ENCODE measurements at places on chromosomes 1 and 21.

GRCh38 chr1:192858456-192858855 lies 49.6 kb downstream of the RGS2 start:
- DNase-seq: no peak

DNA sequence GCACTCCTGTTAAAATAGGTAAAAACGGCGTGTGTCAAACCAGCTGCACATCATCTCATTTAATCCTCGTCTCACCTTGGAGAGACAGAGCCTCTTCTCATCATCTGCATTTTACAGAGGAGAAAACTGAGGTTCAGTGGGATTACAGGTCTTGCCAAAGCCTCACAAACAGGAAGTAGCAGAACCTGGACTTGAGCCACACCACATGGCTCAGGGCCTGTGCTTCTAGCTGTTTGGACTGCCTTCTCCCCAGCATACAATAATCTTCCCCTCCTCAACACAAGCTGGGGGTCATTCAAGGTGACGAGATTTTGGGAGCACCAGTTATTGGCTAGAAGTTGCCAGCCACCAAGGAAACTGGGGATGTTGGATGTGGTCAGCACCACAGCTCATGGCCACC lies 167.9 kb upstream of the ZC3H12A start:
- no peak for DNase-seq

- no peak for DNase-seq
These were observed 479.4 kb downstream of the KCNT2 start for GRCh38 chr1:196128835-196129234.

- no peak for DNase-seq
These were observed 23.2 kb downstream of the NUAK2 start for GRCh38 chr1:205298191-205298994.

GRCh38 chr1:57489358-57490036 lies 65.6 kb upstream of the DAB1 start:
- no peak for DNase-seq

DNA sequence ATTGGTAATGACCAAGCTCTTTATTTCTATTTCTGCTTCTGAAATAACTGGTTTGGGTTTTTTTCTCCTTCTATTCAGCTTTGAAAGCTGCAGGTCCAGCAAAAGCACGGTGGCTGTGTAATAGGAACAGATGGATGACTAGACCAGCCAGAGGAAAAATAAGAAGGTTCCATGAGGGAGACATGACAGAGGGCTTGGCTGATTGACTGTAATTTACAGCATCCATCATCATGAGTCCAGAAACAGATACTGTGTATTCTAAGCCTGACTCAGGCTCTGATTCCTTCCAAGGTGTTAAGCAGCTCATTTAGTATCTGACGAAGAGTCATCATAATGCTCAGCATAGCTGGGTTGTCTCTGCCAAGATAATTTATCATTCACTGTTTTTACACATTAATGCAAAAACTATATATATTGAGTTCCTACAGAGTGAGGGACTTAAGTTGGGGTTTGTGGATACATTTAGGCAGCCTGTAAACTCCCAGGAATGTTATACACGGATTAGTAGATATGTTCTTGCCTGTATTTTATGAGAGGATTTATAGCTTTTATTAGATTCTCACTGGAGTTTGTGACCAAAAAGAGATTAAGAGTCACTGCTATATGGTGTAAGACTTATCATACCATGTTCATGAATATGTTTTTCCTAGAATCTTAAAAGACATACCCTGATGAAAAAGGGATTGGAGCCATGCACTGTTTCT lies 72.6 kb downstream of the SGIP1 start:
- DNase-seq: no peak

DNA sequence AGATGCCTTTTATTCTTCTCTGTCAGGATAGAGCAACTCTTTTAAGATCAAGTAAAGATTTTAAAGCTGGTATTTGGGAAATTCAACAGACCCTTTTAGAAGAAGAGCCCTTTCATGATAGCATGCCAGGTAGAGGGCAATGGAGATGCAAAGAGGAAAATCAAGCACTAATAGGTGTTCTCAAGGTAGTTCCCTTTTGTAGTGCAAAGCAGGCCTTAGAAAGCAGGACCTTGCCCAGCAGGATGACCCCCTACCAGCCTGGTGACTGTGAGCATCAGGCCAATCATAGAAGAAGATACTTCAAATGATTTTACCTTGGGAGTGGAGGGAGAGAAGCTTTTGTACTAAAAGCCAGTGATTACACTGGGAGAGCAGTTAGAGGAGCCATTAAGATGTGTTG lies 381.4 kb upstream of the ZRANB2 start:
- DNase-seq: no peak

All from stimulated activated CD4-positive, alpha-beta T cell treated with anti-CD3 and anti-CD28 coated beads, TNF-alpha, amount 100 ng/mL, for 1 hour (primary cell).